ENCODE measurements at places on chromosomes 6 and 20.

GRCh38 chr6:143538374-143538773 is 26.9 kb upstream of the FUCA2 start:
- DNase-seq, result no peak

DNA sequence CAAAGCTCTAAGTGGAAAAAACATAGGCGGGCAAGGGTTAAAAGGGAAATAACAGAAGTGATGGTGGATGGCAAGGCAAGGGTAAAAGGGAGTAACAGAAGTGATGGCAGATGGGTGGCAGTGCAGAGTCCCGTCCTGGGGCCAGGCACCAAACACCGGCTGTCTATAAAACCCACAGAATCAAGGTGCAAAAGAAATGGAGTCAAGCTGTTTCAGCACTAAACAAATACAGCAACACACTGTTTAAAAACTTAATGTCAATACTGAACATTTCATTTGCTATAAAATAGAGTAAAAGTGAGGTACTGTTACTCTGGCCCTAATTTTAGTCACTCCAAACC is 87.6 kb downstream of the MAN1A1 start:
- no peak for DNase-seq

DNA sequence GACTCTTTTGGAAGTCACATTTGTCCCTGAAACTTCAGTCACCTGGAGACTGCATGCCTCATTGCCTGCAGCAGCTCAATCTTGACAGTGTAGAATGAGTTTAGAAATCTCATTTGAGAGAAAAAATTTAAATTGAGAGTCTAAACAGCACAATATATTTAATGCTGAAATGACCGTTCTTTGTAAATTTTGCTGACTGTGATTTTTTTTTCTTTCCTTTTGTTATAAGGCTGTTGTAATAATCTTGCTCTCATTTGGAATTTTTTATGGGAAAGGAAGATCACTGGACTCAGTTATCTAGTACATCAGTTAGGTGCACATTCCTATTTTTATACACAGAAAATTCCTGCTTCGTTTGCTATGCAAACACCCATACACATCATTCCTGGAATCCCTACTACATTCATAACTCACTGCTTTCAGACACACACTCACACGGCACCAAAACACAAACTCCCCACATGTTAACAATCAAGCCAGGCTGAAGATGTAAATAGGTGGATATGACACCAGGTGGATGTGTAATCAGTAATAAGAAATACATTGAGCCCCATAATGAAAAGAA is 43.8 kb downstream of the PTCHD4 start:
- no peak for DNase-seq

GRCh38 chr6:132190815-132191175 is 210.5 kb downstream of the MOXD1 start:
- DNase-seq, result peak; percentile 49

DNA sequence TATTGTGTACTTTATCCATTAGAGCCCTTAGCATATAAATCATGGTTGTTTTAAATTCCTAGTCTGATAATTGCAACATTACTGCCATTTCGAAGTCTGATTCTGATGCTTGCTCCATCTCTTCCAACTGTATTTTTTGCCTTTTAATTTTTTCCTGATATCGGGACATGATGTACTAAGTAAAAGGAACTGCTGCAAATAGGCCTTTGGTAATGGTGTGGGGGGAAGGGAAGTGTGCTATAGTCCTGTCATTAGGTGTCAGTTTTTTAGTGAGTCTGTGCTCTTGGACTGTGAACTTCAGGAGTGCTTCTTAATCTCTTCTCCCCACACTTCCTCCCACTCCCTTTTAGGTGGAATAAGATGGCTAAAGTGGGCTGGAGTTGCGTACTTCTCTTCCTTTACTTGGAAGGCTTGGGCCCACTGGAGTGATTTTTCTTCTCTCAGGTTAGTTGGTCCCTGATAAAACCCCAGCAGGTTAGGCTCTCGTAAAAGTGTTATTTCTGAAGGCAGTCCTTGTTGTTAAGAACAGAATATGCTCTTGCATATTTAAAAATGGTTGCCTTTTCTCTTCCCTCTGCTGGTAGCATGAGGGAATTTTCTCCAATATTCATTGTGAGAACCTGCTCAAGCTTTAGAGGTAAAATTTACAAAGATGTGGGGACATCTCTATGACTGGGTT is 18.1 kb downstream of the STXBP5 start:
- DNase-seq, result no peak

GRCh38 chr6:35730745-35731413 is 6.0 kb upstream of the ARMC12 start:
- no peak for DNase-seq
